NCI-H2107 (cell line): ENCODE measurements at places on chromosomes 12 and 14.

DNA sequence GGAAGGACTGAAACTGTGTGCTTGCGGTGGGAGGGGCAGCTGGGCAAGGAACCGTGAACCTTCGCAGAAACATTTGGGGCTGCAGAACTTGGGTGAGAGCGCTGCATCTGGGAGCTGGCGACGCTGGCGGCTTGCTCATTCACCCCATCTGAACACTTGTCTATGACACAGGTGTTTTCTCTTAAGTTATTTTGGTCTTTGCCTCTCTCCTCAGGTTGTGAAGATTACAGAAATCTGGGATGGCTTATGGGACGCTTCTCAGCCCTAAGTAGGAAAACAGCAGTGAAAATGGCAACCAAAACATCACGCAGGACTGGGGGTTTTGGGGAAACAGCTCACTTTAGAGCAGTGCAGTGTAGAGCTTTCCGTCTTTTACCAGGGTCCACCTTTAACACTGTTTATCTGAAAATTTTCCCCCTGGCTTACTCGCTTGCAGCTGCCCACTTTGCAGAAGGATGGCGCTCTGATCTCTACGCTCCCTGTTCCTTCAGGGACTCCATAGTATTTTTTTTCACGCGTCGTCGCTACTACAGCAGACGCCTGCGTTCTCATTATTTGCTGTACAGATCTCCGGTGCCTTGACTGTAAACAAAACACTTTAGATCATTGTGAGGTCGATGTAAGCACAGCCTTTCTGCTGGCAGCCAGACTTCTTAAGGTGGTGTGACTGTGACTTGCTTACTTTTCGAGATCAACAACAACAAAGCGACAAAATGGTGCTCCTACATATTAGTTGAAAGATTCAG is 2.7 kb upstream of the CDKN1B start:
- DNase-seq = peak; percentile 33

DNA sequence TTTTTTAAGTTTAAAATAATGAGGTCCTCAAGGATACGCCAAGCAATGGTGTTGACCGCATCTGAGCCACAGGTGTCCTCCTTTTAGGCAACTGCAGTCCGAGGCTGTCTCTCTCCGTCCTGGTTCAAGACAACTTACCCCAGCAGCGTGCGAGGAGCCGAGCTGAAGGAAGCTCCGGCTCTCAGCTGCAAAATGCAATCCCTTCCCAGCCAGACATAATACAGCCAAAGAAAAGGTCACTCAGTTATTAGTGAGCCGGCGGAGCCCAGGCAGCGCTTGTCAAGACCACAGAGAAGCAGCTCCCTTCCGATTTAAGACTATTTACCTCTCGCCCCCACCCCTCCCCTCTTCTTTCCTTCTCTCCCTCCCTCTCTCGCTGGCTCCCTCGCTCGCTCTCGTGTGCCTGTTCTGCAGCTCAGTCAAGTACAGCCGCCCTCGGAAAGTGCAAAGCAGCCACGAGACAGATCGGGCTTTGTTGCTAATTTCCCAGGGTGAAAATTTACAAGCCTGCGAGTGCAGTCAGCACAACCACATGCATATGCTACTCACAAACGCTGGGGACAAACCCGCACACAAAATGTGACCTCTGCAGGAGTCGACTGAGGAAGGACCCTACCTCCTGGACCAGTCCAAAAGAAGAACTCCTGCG is 363 bp upstream of the LMO3 start:
- no peak for DNase-seq

- DNase-seq = no peak
These were observed 3.4 kb downstream of the KLRB1 start for GRCh38 chr12:9604287-9604686.

DNA sequence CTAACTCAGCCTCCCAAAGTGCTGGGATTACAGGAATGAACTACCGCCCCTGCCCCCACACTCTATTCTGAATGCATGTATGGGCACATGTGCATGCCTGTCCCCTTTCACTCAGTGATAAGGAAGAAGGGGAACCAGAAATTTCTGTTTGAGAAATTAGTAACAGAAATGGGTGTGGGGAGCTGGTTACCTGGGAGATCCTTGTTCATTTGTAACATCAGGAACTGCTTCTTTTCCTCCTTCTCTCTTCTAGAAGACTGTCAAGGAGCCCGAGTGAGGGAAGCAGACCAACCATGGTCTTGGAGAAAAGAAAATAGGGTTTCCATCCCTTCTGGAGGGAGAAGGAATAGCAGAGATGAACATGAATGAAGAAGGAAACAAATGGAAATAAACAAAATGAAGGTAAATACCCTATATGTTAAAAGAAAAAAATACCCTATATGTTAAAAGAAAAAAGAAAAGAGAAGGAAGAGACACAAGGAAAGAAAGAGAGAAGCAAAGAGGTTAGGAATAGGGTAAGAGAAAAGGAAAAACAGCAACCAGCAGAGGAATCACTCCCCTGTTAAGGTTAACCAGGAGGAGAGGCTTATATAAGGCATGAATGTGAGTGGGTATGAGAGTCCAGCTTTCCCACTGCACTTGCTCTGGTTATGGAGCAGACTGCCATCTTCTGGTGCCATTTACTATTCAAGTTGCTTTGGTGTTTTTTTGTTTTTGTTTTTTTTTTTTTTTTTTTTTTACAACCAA is 3.3 kb downstream of the PPP1R3E start:
- no peak for DNase-seq

DNA sequence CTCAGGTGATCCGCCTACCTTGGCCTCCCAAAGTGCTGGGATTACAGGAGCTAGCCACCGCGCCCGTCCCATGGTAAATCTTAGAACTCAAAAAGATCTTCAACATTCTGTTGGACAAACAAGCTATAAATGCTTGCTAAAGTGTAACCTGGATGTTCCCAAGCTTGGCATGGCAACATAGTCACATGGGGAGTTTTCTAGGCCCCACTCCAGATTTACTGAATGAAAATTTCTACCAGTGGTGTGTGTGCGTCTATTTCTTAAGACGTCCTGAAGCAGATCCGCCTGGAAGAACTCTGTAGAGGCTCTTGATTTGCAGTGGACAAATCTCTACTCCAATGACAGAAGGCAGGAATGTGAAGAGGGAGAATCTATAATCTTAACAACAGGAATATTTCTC is 59.9 kb downstream of the ZFYVE21 start:
- no peak for DNase-seq

GRCh38 chr12:5345534-5345933 is 86.4 kb upstream of the NTF3 start:
- no peak for DNase-seq

DNA sequence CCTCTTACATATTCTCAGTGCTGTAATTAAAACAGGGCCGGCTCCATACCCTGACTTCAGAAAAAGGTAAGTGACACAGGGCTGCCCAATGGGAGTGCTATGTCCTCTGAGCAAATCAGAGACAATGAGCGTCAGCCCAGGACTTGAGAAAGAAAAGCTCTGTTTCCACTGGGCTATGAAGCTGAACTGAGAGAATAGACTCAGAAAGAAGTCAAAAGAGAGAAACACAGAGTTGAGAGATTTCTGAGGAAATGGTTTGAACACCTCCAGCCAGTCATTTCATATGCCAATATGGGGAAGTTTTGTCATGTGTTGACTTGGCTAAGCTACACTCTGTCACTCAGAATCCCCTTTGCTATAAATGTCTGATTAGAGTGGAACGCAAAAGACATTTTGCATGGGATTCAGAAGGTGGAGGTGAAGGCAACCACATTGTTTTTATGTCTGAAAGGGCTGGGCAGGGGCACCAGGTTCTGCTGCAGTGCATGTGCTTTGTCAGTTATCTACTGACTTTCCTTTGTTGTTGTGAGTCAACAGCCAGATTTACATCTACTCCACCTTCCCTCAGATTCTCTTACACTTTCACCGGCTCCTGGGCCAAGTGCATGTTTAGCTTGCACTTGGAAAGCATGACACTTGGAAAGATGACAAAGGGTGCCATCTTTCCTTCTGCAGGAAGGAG is 313.3 kb downstream of the DUSP6 start:
- no peak for DNase-seq

- no peak for DNase-seq
These were observed 54.3 kb downstream of the MAP3K9 start for GRCh38 chr14:70754991-70755390.

DNA sequence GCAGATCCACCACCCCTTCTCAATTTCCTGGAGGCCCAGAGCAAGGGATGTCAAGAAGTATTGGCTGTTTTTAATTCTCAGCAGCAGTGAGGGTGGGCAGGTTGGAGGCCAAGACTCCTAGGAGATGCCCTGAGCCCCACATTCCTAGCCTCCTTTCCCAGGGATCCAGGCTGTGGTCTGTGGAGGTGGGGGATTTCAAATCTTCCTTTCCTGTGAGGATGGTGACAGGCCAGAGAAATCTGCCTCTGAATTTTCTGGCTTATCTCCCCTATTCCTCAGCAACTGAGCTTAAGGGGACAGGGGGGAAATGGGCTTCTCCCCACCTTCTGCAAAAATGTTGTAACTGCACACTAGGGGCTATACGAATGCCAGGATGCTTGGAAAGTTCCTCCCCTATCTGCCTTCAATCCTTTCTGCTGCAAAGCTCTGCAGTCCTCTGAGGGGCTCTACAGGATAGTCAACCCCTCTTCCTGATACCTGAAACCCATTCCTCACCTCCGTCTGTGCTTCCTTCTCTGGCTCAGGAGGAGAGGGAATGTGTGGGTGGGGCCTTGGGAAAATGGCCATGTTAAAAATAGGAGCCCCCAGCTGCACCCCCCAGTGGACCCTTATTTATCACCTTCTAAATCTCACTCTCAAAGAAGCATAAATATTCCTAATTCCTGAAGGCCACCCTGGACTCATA is 6.6 kb downstream of the GPR84 start:
- no peak for DNase-seq

- peak; percentile 63 for DNase-seq
These were observed at the start of gene VPS37B for GRCh38 chr12:122895704-122896636. TSS of gene VPS37B (minus strand) at chr12:122896124. CDS start at chr12:122896062, 62 bp downstream.

DNA sequence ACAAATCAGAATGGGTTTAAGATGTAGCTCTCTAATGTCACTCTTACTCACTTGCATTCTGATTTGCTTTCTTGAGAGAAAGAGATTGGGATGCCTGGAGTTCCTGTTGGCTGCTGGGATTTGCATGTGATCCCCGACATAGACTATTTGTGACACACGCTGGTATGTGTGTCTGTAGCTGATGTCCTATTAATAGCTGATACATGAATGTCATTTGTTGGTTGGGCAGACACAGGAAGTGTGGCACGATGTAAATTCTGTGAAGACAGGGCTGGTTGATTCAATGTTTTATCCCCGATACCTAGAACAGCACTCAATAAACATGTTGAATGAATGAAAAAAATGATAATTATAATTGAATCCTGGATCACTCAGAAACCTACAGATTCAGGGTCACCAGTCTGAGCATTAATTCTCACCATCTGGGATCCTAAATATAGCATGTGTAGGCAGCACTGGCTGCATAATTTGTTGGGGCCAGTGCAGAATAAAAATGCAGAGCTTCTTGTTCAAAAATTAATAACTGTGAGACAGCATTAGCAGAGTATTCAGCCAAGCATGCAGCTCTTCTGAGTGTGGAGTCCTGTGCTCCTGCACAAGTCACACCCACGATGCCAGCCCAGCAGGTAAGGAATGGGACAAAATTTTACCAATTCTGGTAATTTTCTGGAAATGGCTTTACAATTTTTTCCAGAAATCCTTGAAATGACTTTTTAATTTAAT is 35.5 kb upstream of the SOCS2 start:
- DNase-seq = no peak
